Activated T-cell treated with anti-CD3 and anti-CD28 coated beads, Interleukin-2, amount 50 U/mL, for 24 hours (primary cell): ENCODE measurements at places on chromosomes 5 and 9.

- no peak for DNase-seq
Measured at GRCh38 chr5:142874540-142874939, 104.4 kb downstream of the ARHGAP26 start.

DNA sequence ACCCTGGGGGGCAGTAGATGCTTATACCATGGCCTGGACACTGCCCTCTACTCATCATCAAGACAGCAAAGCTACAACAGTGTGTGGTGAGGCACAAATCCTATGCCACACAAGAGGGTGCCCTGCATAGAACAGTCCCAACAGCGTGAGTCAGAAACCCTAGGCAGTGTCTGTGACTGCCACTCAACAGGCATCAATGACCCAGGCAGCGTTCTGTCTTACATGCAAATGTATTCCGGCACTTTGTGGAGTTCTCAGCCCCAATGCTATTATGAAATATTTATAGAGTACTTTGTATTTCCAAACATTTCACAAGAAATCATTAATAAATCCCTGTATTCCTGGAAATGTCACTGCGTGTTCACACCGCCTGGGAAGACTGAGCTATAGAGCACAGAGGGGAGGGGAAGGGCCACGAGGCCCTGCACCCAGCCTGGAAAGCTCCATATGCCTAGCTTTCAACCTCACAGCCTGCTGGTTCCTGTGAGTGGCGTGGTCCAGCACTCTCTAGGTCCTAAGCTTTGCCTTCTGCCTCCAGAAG, 77.7 kb downstream of the NIPSNAP3B start:
- DNase-seq, result no peak

- no peak for DNase-seq
Measured at GRCh38 chr5:84382363-84383295, 2.1 kb downstream of the EDIL3 start.

- DNase-seq, result no peak
Measured at GRCh38 chr5:2378108-2378507, 373.4 kb downstream of the IRX2 start.

- DNase-seq, result no peak
Measured at GRCh38 chr5:133675376-133676154, 63.2 kb upstream of the FSTL4 start.

- no peak for DNase-seq
Measured at GRCh38 chr5:39555788-39556187, 131.0 kb upstream of the DAB2 start.

- peak; percentile 40 for DNase-seq
Measured at GRCh38 chr9:77977210-77977611, 54.4 kb downstream of the GNAQ start.

DNA sequence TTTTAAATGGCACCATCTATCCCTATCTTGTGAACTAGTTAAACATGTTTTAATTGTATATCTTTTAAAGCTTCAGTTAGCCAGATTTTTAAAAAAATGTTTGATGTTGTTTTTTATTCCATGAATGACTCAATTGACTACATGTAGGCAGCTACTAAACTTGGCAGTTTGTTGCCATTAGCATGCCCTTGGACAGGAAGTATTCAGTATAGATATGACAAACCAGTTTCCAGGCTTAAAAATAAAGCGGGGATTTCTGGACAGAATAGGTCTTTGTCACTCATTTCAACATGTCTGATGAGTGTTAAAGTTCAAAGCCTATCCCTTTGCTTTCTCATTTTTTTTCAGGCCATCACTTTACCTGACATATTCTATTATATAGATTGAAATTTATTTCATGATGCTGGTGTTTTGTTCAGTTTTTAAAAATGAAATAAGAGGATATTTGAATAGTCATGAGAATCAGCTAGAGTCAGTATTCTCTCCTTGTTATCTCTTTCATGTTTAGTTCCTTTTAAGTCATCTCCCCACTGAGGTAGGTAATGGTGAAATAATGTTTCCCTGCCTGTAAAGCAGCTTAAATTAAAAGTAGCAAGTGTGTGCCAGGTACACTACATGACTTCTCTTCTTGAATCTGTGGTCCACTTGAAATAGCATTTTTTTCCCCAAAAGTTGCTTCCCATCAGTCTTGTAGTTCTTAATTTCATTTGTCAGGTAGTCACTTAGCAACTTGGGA, 11.9 kb downstream of the TNFAIP8 start:
- DNase-seq, result no peak

GRCh38 chr9:37293664-37294524, 128.6 kb upstream of the GRHPR start:
- no peak for DNase-seq

GRCh38 chr9:8074713-8075286, 275.2 kb upstream of the DMAC1 start:
- no peak for DNase-seq

- no peak for DNase-seq
Measured at GRCh38 chr5:27906931-27907601, 868.7 kb upstream of the CDH9 start.

GRCh38 chr5:42840269-42840668, 28.6 kb upstream of the SELENOP start:
- no peak for DNase-seq

GRCh38 chr5:14406554-14406849, 175.1 kb upstream of the OTULINL start:
- no peak for DNase-seq

- no peak for DNase-seq
Measured at GRCh38 chr5:156053056-156053455, 273.9 kb upstream of the SGCD start.

DNA sequence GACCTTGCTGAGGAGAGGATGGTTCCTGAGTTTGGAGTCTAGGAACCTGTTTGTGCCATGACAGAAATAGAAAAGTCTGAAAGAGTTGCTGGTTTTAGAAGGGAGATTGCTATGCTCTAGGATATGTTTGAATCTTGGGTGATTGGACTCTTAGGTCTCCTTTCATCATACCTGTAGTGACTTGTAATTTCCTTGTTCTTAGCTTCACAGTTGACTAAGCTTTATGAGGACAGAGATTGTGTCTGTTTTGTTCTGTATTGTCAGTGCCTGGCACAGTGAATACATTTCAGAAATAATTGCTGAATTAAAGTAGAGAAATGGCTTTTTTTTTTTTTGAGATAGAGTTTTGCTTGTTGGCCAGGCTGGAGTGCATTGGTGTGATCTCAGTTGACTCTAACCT, 31.5 kb downstream of the GAPVD1 start:
- no peak for DNase-seq

DNA sequence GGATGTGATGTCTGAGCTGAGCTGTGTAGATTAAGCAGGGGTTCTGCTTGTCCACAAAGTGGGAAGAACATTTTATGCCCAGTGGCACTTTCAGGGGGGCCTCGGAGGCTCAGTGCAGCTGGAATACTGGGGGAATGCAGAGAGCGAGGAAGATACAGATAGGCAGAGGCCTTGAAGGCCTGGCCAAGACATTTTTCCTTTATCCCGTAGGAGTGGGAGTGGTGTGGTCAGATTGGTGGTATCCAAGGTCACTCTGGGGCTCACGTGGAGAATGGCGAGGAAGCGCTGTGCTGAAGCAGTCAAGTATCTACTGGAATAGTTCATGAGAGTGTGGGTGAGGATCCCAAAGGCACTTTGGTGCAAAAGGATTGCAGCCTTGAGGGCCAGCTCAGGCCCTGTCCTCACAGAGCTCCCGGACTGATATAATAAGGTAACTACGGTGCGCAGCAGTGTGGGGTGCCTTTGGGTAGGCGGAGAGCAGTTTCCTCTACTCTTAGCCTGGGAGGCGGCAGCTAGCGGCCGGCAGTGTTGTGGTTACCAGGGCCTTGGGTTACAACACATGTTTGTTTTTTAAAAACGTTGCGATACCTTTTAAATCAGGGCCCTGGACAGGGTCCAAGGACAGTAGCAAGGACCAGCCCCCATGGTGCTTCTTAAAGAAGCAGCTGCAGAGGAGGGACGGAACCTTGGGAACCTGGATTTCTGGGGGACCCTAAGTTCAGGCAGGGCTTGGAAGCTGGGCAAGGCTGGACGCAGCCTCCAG, 10.8 kb upstream of the CCDC69 start:
- no peak for DNase-seq

DNA sequence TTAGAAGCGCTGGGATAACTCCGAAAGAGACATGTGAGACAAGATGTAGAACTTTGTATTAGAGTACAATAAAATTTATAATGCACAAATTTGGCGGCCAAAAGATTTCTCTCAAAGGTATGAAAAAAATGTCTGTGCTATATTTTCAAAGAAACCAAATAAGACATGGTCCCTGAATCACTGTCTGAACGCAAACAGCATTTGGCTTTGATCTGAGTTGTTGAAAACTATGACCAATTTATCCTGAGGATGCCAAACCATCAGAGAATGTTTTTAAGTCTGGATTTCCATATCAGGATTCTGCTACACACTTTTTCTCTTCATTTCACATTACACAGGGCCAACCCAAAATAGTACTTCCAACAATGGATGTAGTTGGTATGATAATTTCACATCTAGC, 9.9 kb upstream of the GLIS3 start:
- no peak for DNase-seq

DNA sequence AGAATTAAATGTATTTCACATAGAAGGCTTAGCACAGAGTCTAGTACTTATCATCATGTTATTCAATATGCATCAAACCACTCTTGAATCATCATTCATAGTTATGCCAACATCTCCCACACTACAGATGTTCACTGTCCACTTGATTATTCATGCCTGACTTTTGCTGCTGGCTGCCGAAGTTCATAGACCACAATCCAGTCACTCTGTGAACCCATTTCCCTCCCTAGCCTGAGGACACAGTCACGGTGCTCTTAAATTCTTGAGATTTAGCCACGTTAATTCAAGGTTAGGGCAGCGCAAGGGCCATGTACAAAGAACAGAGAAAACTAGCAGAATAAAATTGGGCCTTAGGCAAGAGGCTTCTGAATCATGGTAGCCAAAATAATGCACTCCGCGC, 32.4 kb downstream of the ABCA1 start:
- DNase-seq, result no peak

GRCh38 chr9:123337971-123338370, 18.0 kb upstream of the CRB2 start:
- no peak for DNase-seq

- no peak for DNase-seq
Measured at GRCh38 chr5:12016159-12016746, 112.0 kb upstream of the CTNND2 start.

DNA sequence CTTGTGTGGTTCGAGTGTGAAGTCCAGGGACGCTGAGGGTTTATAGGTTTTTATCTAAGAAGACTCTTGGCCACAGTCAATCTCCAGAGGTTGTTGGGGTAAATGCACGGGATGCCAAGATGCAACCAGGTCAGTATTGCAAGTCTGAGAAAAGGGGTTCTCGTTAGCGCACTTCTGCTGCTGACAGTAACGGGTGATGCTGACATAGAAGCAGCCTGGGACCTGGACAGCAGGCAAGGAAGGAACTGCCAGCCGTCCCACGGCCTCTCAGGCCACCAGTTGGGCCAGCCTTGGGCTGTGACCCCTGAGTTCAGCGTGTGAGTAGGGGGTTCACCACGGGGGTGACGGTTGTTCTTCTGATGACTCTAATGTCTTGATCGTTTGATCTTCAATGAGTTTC, 39.0 kb downstream of the TENT4A start:
- DNase-seq, result no peak

DNA sequence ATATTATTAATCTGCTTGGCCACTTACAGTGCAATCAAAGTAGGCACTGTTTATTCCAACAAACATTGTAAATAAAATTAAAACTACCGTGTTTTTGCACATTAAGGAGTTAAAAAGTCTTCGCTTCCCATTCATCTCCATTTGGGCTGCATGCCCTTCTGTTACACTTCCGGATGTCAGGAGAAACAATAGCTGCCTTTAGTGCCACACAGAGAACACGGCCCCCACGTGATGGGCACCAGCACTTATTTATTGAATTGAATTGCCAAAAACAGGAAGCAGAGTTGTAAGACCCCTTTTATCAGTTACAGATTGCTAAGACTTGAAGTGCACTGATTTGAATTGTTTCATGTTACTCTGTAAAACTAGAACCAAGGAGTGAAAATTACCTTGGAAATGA, 80.4 kb downstream of the LHFPL2 start:
- DNase-seq, result no peak

- DNase-seq, result no peak
Measured at GRCh38 chr5:54251981-54252380, 58.4 kb downstream of the ARL15 start.

DNA sequence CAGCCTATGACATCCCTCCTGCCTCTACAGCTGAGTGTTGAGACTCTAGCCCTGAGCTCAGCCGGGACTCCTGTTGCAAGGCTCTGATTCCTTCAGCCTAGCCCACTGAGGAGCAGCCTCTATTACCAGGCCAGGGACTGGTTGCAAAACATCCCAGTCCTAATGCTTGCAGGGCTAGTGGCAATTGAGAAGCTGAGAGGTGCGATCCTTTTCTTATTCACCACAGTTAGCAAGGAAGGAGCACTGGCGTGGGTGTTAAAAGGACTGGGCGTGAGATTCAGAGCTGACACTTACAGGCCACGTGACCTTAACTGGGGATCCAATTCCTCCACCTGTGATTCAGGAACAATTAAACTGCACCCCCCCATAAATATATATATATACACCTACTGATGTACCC, 58.8 kb downstream of the GARNL3 start:
- no peak for DNase-seq

GRCh38 chr9:135108831-135109510, 21.5 kb downstream of the OLFM1 start:
- no peak for DNase-seq

GRCh38 chr5:172902497-172903472, 56.4 kb upstream of the RPL26L1 start:
- no peak for DNase-seq

- no peak for DNase-seq
Measured at GRCh38 chr9:2210201-2210600, 195.1 kb downstream of the SMARCA2 start.

DNA sequence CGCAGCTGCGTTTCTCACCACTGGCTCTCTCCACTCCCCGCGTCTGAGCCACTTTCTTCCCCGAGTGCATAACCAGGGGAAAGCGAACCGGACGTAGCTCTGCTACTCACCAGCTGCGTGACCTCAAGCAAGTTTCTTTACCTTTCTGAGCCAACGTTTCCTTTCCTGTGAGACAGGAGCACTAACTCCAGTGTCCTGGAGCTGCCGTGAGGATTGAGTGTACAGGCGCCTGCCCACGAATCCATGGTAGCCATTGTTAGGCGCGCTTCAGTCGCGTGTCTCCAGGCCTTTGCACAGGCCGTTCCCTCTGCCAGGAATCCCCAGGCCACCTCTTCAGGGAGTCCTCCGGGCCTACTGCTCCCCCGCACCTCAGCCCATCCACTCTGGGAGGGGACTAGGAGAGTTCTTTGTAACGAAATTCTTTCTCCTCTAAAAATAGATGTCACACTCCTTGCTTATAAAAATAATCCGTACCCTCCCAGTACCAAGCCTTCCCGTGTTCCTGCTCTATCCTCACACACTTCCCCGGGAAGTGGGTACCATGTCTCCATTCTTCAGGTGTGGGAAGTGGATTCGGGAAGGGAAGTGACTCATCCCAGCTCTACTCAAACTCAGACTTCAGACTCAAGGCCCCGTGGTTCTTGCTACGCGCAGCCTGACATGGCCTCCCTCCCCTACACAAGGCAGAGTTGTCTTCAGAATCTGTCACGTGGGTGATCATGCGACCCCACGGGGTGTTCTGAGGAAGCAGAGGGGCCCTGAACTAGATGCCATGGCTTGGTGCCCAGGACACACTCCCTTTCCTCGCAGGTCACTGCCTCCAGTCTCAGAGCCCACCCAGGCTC, 16.1 kb upstream of the CRB2 start:
- no peak for DNase-seq

GRCh38 chr5:172688349-172689217, 47.5 kb downstream of the NEURL1B start:
- DNase-seq, result peak; percentile 46
